ENCODE measurements at places on chromosomes 5 and 9.

- DNase-seq, result no peak
These were observed 228.8 kb downstream of the SNX18 start for GRCh38 chr5:54746346-54746745.

- no peak for DNase-seq
These were observed 18.3 kb downstream of the ACTL7B start for GRCh38 chr9:108837530-108837929.

DNA sequence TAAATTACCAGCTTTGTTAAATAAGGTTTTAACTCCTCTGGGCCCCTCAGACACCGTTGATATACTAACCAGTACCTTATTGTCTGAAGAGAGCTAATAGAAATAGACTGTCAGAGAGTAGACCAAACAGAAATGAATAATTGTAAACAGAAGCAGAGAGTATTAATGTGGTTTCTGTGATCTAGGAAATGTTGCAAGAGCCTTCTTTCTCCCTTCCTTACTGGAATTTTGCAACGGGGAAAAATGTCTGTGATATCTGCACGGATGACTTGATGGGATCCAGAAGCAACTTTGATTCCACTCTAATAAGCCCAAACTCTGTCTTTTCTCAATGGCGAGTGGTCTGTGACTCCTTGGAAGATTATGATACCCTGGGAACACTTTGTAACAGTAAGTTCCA is 5.1 kb downstream of the TYRP1 start:
- no peak for DNase-seq

DNA sequence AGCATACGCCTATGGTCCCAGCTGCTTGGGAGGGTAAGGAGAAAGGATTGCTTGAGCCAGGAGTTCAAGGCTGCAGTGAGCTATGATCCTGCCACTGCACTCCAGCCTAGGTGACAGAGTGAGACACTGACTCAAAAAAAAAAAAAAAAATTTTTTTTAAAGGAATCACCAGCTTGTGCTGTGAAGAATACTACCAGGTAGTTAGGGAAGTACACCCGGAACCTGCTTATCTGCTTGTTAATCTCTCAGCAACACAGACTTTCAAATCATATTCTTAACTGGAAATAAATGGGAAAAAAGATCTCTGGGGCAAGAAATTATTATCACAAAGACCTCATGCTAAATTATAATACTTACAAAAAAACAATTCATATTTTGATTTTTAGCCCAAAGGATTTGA is 26.4 kb upstream of the PRRC2B start:
- DNase-seq, result no peak

DNA sequence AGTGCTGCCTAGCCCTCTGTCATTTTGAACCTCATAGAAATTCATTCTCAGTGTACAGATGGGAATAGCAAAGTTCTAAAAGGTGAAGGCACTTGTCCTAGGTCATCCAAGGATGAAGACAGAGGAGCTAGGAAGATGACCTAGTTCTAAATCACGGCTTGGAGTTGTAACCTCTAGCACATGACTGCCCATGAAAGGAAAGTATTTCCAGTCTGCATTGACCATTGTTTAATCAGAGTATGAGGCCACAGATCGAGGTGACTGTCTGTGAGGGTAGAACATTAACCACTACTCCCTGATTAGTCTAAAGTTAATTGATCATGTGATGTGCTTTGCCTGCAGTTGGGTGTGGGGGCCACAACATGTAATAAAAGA is 674 bp upstream of the TNFSF15 start:
- DNase-seq, result no peak

DNA sequence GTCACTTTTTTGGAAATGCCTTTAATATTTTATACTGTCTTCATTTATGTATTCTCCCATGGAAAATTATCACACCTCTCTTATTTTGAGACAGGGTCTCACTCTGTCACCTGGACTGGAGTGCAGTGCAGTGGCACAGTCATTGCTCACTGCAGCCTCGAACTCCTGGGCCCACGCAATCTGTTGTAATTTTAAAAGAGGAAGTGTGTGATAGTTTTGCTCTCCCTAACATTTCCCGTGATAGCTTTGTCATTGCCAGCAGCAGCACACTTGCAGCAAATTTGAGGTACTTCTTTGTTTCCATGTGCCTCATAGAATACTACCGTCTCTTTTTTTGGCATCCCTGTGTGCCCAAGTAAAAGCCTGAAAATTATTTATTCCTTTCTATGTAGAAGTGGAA is 103.5 kb downstream of the RNF180 start:
- DNase-seq, result no peak

- no peak for DNase-seq
These were observed 114.3 kb downstream of the CRB2 start for GRCh38 chr9:123470121-123470782.

DNA sequence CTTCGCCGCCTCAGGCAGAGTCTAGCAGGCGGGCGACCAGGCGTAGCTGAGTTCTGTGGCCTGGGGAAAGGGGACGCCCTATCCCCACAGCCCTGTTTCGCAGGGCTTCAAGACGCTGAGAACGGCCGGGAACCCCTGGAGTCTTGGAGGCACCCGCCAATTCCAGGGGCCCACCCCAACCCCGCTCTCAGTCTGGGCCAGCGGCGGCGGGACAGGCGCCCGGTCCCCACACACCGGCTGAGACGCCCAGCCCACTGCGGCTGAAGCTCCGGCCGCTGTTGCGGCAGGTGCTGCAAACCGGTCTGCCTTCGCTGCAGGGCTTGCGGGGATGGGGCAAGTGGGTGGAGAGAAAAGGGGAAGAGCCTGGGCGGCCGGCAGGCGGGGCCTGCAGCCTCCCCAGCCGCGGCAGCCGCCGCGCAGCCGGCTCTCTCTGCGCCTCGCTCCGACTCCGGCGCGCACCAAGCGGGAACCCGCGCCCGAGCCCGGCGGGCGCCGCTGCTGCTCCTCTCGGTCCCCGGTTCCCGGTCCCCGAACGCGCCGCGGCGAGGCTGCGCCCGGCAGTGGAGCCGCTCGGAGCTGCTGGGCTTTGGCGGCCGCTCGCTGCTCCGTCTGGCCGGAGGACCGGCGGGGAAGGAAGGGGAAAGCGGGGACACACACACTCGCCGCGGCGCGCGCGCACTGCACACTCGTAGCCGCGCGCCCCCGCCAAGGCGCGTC is at the start of gene PIP5K1B:
PIP5K1B (plus strand) TSS at position 427 of the 717 bp plus-strand sequence. CDS start 117,375 bp downstream, outside the sequence.
- DNase-seq, result no peak

GRCh38 chr9:3478549-3478953 is 47.2 kb downstream of the RFX3 start:
- DNase-seq, result no peak

- DNase-seq, result no peak
These were observed 18.7 kb downstream of the GIN1 start for GRCh38 chr5:103101079-103101750.

DNA sequence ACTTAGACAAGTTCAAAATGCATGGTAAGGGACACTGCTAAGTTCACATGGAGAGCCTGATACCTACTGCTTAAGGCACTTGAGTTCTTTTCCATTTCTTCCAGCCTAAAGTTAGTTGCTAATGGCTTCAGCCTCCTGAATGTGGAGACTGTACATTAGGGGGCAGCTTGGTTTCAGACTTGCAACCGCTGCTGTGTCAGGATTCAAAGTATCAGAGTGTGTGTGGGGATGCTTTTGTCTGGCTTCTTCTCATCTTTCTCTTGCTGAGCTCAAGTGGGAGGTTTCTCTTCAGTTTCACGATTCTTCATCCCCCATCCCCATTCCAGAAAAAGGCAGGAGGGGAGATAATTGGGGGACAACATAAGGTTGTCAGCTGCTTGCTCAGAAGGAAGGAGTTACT is 49.4 kb downstream of the ATP10B start:
- no peak for DNase-seq

GRCh38 chr9:84368601-84369000 is 28.0 kb upstream of the SLC28A3 start:
- no peak for DNase-seq

GRCh38 chr5:169710675-169711074 is 73.6 kb downstream of the DOCK2 start:
- no peak for DNase-seq
